ENCODE measurements at places on chromosomes 1 and 21.

- peak; percentile 78 for DNase-seq
Observed at GRCh38 chr1:47751996-47752451, 245.2 kb downstream of the TRABD2B start.

DNA sequence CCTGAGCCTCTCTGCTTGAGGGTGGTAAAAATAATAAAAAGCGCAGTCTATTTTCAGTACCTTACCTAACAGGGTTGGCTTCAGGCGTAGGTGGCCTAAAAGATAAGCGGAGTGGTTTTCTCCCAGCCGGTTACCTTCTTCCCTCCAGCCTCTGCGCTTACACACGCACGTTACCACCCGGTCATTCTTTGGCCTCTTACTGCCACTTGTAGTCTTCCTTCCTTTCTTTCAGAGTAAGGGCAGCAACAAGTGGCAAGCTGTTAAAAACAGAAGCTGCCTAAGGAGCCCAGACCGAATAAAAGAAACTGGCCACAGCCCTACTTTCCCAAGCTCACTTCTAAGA lies 35.4 kb downstream of the CLCA1 start:
- DNase-seq, result no peak

GRCh38 chr1:219801156-219801820 lies 127.1 kb downstream of the SLC30A10 start:
- peak; percentile 36 for DNase-seq

DNA sequence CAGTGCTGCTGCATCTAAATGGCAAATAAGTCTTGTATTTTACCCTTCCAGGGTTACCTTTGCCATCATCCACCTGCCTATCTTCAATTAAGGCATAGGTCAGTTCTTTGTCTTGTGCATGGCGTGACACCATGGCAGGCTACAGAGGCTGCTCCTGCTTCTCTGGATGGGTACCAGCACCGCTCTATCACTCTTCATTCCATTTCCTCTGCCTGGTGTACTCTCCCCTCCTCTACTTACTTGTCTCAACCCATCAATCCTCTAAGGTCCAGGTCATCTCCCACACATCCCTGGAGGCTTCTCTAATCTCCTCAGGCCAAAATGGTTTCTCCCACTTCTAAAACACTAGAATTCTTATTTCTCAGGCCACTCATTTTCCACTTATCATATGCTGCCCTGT lies 257.5 kb downstream of the BARHL2 start:
- DNase-seq, result no peak

- no peak for DNase-seq
Observed at GRCh38 chr21:33367309-33367973, 35.8 kb upstream of the IFNGR2 start.

- DNase-seq, result no peak
Observed at GRCh38 chr1:30745156-30745833, 12.3 kb downstream of the LAPTM5 start.

DNA sequence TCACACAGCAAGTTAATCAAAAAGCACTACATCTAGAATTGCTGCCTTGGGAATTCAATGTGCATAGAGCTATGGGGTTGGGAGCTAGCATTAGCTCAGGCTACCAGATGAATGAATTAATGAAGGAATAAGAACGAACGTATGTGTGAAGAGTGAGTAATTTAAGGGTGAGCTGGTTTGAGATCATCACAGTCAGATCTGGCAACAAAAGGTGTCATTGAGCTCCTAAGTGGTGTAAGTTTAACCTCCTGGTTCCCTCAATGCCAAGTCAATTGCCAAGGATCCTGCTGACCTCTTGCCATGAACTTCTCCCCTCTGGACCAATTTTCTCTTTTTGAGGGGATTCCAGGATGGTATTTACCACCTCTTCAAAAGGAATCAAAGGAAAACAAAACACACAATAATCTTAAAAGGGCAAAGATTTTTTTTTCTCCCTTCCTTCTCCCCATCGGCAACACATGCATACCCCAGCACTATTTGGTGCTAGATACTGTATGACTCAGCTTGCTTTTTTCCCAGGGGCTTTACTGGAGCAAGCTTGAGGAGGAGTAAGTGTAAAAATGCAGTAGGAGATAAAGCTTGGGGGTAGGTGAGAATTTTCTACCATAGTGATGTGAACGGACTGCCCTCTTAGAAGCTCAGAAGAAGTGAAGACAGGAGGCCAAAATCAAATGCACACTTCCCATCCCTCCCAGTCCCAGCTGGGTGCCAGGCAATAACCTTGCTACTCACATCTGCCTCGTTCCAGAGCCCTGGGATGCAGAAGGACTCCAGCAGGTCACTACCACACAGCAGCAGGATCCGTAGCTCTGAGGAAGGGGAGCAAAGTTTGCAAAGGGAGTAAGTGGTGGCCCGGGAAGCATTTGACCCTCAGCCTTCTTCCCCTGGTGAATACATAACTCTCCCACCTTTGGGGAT lies 92.0 kb downstream of the LAMC2 start:
- no peak for DNase-seq

- DNase-seq, result no peak
Observed at GRCh38 chr1:158813164-158813563, 18.0 kb upstream of the MNDA start.

GRCh38 chr1:60184521-60184920 lies 111.0 kb upstream of the C1orf87 start:
- no peak for DNase-seq

DNA sequence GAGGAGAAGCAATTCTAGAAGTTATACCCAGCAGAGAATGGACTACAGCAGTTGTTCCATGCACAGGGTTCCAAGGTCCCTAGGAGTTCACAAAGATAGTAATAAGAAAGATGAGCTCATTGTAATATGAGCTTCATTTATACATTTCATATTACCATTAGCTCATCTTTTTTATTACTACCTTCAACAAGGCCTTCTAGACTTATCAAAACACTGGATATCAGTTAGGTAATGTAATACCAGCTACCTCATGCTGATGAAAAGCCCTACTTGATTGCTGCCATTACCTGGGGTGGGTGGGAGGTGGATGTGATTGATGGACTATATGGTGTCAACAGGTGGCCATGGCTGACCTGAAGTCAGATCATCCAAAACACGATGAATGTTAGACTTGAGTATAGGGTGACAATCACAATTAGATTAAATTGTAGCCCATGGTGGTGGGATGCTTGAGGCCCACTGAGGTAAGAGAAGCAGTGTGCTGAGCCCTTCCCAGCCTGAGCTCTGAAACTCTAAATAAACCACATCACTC lies 34.1 kb downstream of the SPATA46 start:
- DNase-seq, result no peak

DNA sequence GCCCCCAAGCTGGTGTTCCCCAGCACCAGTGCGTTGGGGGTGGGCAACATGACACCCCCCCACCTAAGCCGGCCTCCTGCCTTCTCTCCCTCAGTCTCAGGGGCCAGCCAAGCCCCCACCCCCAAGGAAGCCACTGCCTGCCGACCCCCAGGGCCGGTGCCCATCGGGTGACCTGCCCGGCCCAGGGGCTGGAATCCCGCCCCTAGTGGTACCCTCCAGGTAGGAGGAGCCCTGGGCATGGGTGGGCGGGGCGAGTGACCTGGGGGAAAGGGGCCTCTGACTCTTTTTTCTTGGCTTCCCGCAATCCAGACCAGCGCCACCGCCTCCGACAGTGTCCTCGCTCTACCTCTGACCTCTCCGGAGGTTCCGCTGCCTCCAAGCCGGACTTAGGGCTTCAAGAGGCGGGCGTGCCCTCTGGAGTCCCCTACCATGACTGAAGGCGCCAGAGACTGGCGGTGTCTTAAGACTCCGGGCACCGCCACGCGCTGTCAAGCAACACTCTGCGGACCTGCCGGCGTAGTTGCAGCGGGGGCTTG lies 1.3 kb upstream of the EFNA4 start:
- DNase-seq, result peak; percentile 36

DNA sequence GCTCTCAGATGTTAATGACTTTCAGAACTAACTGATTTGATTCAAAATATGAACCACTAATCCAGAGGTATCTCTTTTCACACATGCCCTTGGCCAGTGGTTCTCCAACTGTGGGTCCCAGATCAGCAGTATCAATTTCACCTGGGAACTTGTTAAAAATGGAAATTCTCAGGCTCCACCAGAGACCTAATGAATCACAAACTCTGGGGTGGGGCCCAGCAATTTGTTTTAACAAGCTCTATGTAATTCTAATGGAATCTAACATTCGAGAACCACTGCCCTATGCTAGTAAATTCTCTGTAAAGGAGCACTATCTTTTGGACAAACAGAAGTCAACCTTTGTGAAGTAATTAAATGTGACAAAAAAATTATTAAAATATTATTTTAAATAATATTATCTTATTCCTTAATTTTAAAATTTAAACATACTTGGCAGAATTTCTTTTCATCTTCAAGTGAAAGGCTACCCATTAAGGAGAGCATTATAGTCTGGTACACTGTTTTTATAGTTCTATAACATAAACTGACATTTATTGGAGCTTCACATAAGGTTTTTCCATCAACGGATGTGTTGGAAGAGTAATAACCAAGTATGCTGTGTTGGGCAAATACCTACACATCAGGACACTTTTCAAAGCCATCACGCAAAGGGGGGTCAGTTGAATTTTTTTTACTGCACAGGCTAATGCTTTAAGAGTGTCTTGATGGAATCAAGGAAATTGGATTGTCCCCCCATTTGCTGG lies 130.4 kb downstream of the LHX4 start:
- no peak for DNase-seq

- no peak for DNase-seq
Observed at GRCh38 chr1:212752934-212753497, 38.6 kb downstream of the NSL1 start.

GRCh38 chr1:68111519-68112436 lies 61.4 kb upstream of the DIRAS3 start:
- DNase-seq, result peak; percentile 87

- DNase-seq, result no peak
Observed at GRCh38 chr1:89022167-89022959, at the start of gene GBP3. Gene GBP3, minus strand, starts transcription at chr1:89022866. Its CDS starts 2,145 bp downstream, at chr1:89020721.

- DNase-seq, result peak; percentile 53
Observed at GRCh38 chr1:46798810-46799209, at the start of gene CYP4B1. Gene CYP4B1, plus strand, starts transcription at chr1:46799046. Its CDS starts 36 bp downstream, at chr1:46799082.

GRCh38 chr1:242534753-242535152 lies 10.3 kb upstream of the PLD5 start:
- DNase-seq, result no peak

DNA sequence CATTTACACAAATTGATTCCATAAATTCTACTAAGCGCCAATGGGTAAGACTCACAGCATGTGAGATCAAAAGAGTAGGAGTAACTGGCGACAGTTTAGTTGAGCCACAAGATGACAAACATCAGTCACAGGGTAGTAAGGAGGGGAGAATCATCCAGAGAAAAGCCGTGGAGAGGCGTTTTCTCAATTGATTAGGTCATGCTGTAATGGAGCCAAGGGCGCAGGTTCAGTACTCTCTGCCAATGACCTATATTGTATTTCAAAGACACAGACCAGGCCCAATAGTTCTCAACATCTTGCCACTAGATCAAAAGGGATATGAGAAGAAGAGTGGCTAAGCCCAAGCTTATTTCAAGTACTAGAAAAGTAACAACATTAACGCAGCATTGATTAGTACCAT lies 467.5 kb downstream of the SMYD3 start:
- no peak for DNase-seq

DNA sequence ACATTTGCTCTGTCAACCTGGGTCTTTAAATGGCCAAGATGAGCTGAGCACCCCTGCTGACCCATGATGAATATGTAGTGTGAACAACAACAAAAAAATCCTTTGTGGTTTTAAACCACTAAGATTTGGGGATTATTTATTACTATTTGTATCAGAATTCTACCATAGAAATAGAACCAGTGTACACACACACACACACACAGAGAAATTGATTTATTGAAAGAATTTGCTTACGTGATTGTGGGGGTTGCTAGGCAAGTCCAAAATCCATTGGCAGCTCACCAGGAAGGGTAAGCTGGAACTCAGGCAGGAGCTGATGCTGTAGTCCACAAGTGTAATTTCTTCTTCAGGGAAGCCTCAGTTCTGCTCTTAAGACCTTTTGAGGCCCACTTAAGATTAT lies 82.5 kb upstream of the MAP1LC3C start:
- no peak for DNase-seq

DNA sequence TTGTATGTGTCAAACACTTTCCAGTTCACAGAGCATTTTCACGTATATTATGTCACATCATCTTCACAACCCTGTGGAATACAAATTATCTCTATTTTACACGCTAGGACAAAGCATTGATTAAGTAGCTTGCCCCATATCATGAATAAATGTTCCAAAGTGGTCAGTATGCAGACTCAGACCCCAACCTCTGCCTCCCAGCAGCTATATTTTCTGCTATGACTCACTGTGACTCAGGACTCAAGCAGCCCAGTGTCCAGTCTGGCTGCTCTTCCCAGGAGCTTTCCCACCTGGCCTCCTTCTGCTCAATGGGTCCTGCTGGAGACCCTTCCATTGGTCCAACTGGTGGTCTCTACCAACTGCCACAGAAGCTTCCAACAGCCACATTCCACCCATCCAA lies 56.0 kb upstream of the RAP1A start:
- no peak for DNase-seq

- no peak for DNase-seq
Observed at GRCh38 chr1:197269053-197269452, 1.0 kb downstream of the CRB1 start.

GRCh38 chr1:156439036-156439776 lies 61.4 kb downstream of the MEF2D start:
- DNase-seq, result no peak

DNA sequence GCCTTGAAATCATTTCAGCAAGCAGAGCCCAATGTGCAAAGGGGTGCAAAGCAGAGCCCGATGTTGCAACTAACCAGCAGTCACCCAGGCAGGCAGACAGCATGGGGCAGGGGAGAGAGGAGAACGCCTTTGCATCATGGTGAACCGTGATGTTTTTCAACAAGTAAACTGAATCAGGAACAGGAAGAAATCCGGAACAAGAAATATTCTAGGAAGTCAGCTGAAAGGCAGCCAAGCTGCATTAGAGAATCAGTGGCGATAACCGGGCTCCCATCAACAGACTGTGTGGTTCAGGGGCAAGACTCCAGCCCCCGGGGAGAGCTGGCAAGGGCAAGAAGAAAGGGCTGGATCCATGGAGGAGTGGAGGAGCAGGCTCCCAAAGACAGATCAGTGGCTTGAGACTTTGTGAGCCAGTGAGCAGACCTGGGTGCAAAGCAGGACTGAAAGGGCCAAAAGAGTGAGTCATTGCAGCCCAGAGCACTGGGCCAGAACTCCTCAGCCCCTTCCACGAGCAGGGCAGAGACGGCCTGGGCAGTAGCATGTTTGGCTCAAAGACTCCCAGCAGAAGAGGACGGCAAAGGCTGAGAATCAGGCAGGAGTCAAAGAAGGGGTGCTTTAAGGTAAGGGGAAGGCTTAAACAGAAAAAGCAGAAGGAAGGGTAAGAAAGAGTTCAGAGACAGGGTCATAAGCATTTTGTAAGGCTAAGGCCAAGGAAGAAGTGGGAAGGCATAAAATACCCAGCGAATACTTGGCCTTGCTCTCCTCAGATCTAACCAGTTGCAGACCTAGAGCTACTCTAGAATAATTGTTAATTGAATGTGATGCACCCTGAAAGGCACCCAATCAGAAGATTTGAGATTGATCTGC lies 155.0 kb downstream of the SETD4 start:
- no peak for DNase-seq

Data from femur (tissue), 1 donor.